ENCODE measurements at places on chromosomes 1 and 21.

DNA sequence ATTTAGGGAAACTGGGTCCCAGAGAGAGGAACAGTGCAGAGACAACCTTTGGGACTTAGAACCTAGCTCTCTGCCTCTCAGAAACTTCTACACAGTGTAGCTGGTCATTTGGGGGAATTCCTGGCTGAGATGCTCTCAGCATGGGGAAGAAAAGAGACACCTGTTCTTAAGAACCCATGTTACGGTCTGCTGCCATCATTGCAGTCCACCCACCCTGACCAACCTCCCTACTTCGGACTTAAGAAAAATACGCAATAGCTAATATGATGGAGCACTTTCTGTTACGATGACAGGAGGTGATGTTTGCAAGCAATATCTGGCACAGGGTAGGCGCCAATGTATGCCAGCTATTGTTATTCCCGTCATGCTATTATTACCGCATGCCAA is 177.9 kb downstream of the IGSF21 start:
- DNase-seq = no peak

GRCh38 chr1:25837262-25837875 is 17.6 kb downstream of the MTFR1L start:
- DNase-seq = no peak

- DNase-seq = no peak
Observed at GRCh38 chr1:44713321-44713781, 17.6 kb downstream of the RNU5D-1 start.

DNA sequence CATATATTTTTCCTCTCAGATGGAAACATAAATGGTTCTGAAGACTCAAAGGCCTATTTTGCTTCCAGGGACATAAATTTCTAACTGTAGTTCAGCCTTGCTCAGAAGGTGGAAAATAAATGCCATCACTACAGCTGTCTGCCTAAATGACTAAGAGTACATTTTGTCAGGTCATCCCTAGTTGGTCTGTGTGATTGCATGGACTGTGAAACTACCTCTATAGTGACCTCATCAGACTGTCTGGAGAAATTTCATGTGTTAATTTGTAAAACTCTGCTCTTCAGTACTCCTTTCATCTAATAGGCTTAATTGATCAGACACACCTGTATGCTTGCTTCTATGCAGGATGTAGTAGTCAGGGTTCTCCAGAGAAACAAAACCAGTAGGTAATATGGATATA is 886.9 kb downstream of the AMY1C start:
- DNase-seq = peak; percentile 0

- DNase-seq = no peak
Observed at GRCh38 chr1:215669806-215670491, 102.8 kb downstream of the KCTD3 start.

GRCh38 chr1:96492236-96492635 is 229.3 kb upstream of the PTBP2 start:
- no peak for DNase-seq

DNA sequence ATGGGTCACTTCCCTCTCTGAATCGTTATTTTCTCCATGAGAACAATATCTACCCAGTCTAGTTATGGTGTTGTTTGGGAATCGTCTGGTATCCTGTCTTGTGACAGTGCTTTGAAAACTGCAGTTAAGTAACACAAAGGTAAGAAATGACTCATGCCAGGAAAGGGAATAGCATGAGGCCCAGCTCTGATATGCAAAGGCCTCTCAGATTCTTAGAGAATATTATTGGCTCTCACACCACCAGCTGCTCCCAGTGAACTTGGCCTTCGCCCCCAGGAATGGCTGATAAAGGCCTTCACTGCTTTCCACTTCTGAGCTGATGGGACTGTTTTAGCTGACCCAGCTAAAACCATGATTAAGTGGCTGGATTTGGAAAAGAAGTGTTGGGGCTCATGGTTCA is 27.1 kb downstream of the NEK2 start:
- DNase-seq = no peak

DNA sequence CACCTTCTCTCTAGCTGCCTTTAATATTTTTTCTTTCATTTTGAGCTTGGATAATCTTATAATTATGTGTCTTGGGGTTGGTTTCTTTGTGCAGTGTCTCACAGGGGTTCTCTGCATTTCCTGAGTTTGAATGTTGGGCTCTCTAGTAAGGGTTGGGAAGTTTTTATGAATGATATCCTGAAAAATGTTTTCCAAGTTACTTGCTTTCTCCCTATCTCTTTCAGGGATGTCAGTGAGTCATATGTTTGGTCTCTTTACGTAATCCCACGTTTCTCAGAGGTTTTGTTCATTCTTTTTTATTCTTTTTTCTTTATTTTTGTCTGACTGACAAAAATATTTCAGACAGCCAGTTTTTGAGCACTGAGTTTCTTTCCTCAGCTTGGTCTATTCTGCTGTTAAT is 55.4 kb upstream of the CCDC190 start:
- DNase-seq = no peak

- no peak for DNase-seq
Observed at GRCh38 chr1:147811273-147811672, 50.9 kb upstream of the GJA5 start.

DNA sequence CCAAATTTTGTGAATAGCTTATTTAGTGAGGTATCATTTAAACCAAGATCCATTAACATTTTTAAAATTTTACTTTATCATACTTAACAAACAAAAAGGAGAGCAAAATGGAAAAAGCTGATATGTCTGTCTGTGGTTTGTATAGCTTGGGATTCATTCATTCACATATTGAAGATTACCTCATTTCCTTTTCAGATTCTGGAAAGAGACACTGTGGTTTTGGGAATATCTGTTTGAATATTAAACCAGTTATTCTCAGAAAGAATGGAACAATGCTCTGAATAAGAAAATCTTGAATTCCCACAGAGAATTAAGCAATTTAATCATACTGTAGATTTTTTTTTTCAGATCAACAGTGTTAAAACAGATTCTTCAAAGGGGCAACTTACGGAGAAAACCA is 93.8 kb upstream of the PRDX6 start:
- no peak for DNase-seq

DNA sequence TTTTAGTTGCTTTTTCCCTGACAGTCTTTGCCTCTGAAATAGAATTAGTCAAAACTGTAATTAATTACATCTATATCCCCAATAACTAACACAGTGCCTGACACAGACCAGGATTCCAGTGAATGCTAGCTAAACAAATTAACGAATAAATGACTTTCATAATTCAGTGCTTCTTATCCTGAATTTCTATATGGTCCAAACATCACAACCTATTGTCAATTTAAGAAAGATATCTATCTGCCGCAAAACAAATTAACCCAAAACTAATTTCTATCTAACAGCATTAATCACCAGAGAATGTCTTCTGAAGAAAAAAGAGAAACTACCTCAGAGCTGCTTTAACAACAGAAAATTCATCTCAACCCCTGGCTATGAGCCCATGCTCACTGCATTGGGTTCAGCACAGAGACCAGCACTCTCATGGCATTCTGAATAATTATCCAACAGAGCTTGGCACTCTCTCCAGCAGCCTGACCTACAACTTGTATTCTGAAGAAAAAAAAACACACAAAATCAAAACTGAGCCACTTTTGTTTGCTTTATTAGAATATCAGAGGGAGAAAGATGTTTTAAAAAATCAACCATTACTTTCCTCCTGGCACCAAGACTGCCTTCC is 547.3 kb upstream of the BEND5 start:
- DNase-seq = no peak

DNA sequence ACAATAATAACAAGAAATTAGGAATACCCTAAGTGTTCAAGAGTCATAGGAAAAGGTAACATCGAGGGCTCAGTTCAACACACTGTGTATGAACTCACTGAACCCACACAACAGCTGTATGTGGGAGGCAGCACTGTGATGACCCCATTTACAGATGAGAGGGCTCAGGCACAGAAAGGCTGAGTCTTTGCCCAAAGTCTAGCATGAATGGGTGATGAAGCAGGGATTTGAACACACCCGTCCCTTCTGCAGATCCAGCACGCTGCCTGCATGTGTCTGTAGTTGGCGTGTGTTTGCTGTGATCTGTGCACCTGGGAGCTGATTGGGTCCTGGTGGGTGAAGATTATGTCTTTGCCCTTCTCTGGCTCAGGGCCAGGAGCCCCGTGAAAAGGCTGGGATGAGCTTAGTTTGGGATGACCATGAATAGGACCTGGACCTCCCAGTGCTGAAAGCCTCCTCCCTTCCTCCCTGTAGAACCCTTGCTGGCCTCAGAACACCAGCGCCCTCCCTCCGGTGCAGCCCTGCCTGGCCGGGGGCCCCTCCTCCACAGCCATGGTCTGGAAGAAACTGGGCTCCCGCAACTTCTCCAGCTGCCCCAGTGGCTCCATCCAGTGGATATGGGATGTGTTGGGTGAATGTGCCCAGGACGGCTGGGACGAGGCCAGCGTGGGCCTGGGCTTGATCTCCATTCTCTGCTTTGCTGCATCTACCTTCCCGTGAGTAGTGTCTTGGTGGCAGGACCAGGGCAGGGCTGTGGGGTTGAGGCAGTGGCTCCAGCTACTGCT is 5.2 kb downstream of the SLC66A1 start:
- no peak for DNase-seq

GRCh38 chr1:184803180-184803492 is 48.5 kb upstream of the EDEM3 start:
- no peak for DNase-seq

GRCh38 chr1:53080769-53081168 is 18.8 kb downstream of the PODN start:
- DNase-seq = no peak

GRCh38 chr1:195939844-195940243 is 668.4 kb downstream of the KCNT2 start:
- DNase-seq = no peak

GRCh38 chr1:233240371-233240770 is 55.2 kb downstream of the PCNX2 start:
- DNase-seq = no peak

- no peak for DNase-seq
Observed at GRCh38 chr1:166470014-166470413, 303.2 kb upstream of the FAM78B start.

- DNase-seq = no peak
Observed at GRCh38 chr1:198749279-198749678, 110.4 kb downstream of the PTPRC start.

DNA sequence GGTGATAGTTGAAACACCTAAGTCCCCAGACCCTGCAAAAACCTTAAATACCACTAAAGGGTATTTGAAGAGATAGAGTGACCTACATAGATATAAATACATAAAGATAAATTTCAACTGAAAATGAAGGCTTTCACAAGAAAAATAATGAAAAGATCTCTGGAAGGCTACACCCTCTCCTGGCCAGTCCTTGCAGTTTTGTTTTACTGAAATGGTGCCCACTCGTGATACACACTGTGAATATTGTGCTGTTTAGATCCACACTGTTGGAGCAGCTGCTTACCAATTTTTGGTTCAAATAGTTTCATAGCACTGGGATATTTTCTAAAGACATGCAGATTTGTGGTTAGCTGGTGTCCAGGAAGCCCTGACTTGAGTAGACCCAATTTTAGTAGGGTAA is 31.5 kb upstream of the RNF187 start:
- no peak for DNase-seq

DNA sequence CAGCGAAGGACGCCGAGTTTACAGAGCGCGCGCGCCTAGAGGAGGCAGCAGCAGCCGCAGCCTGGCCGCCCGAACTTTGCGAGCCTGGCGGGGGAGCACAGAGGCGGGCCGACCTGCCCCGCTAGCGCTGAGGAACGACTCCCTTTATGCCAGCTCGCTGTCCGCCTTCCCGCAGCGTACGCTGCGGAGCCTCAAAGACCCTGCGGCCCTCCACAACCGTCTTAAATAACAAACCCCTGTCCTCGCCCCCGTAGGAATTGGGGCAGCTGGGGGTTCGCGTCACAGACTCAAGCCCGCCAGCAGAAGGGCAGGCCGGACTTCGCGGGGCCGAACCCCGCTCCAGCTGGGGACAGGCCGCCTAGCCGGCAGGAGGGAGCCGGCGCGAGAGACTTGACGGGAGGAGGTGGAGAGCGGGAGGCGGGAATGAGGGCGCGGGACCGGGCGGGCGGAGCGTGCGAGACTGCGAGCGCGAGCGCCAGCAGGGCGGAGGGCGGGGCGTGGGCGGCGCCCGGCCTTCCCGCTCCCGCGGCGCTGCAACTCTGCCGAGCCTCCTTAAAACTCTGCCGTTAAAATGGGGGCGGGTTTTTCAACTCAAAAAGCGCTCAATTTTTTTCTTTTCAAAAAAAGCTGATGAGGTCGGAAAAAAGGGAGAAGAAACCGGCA is 1.8 kb upstream of the CDKN2C start:
- peak; percentile 78 for DNase-seq

DNA sequence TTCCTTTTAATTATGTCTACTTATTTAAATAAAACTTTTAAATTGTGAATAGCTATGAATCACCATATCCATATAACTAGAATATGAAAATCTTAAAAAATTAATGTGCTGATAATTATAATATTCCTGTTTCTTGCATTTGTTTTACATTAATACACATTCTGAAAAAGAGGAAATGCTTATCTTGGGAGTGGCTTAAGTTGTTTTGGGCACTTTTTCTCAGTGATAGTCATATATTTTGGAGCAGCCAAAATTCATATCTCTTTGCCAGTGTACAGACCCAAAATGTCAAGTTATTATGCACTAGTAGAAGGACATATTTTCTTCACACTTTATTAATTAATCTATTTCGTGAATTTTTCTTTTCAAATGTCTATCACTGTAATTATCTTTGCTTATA is 838.5 kb downstream of the USP25 start:
- DNase-seq = no peak

DNA sequence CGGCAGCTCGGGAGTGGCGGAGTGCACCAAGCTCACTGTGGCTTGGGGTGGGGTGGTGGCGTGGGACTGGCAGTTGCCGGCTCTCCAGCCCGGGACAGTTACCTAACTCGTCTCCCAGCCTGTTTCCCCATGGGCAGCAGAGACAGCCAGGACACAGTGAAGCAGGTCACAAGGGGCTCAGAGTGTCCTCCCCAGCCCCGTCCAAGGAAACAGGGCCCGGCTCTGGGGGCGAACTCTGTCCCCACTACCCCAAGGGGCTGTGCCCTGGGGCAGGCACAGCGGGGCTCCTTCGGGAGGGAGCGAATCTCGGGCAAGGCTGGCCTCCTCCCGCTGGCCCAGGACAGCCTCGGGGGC is 759 bp downstream of the GPR157 start:
- no peak for DNase-seq

GRCh38 chr21:38843806-38844503 is 38.2 kb downstream of the ETS2 start:
- no peak for DNase-seq

DNA sequence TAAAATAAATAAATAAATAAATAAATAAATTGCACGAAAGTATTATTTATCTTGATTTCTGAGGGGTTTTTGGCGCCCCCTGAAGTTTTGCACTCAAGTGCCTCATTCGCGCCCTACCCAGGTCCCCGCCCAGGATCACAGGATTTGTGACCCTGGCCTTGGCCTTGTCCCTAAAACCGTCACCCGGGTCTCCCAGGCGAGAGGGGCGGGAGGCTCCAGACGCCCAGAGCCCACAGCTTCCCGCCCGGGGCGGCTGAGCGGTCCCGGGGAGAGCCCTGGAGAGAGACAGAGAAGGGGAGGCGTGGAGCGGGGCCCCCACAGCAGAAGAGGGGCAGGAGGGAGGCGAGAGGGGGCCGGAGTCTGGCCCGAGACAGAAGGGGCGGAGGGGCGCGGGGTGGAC is 91.8 kb upstream of the CASZ1 start:
- DNase-seq = no peak

Data from H54 (cell line).